Purkinje cell (primary cell): ENCODE measurements at places on chromosomes 3 and 15. TPM values are rescaled to one million over a fixed set of nuclear protein-coding genes. Genes with fewer than 3 reads are reported as not detected.

VGLL3 gene
- 0.08 and 0.22 TPM in 2 replicates for polyA plus RNA-seq

CASR gene
- polyA plus RNA-seq: not detected in 2 replicates

TRIM42 gene
- polyA plus RNA-seq: not detected in 2 replicates

UQCC5 gene
- 39.2 and 65.0 TPM in 2 replicates for polyA plus RNA-seq

CHDH gene
- polyA plus RNA-seq: 0.75 and 1.2 TPM in 2 replicates

RTP4 gene
- not detected in 2 replicates for polyA plus RNA-seq

CHL1 gene
- polyA plus RNA-seq: 25.2 and 62.3 TPM in 2 replicates

CMTM8 gene
- polyA plus RNA-seq: 1.7 TPM in 1 of 2 replicates, not detected in the other

ABTB1 gene
- 0.32 and 3.7 TPM in 2 replicates for polyA plus RNA-seq

CLCN2 gene
- 0.71 and 2.6 TPM in 2 replicates for polyA plus RNA-seq

SLC22A14 gene
- polyA plus RNA-seq: 0.78 TPM in 1 of 2 replicates, not detected in the other

CCR9 gene
- not detected in 2 replicates for polyA plus RNA-seq

RRP9 gene
- 3.4 and 6.5 TPM in 2 replicates for polyA plus RNA-seq

CYP1A2 gene
- not detected in 2 replicates for polyA plus RNA-seq

FBXL2 gene
- 32.7 and 35.8 TPM in 2 replicates for polyA plus RNA-seq

ESYT3 gene
- polyA plus RNA-seq: 5.1 and 12.4 TPM in 2 replicates

LIPH gene
- polyA plus RNA-seq: 0.28 and 0.52 TPM in 2 replicates

SLC28A1 gene
- not detected in 2 replicates for polyA plus RNA-seq

CSPG4 gene
- polyA plus RNA-seq: not detected in 2 replicates
